Activated CD4-positive, alpha-beta T cell treated with anti-CD3 and anti-CD28 coated beads, Interleukin-2, amount 50 U/mL, for 1 hour (primary cell): ENCODE measurements at places on chromosomes 4 and X.

- DNase-seq, result no peak
Observed at GRCh38 chrX:49991758-49992157, 69.4 kb downstream of the CLCN5 start.

GRCh38 chrX:29229802-29230201 lies 642.6 kb downstream of the IL1RAPL1 start:
- no peak for DNase-seq

- no peak for DNase-seq
Observed at GRCh38 chr4:113921089-113921794, 58.2 kb downstream of the ARSJ start.

- DNase-seq, result no peak
Observed at GRCh38 chr4:182552948-182553347, 309.7 kb downstream of the TENM3 start.

- no peak for DNase-seq
Observed at GRCh38 chrX:45006002-45006800, 133.2 kb downstream of the KDM6A start.

DNA sequence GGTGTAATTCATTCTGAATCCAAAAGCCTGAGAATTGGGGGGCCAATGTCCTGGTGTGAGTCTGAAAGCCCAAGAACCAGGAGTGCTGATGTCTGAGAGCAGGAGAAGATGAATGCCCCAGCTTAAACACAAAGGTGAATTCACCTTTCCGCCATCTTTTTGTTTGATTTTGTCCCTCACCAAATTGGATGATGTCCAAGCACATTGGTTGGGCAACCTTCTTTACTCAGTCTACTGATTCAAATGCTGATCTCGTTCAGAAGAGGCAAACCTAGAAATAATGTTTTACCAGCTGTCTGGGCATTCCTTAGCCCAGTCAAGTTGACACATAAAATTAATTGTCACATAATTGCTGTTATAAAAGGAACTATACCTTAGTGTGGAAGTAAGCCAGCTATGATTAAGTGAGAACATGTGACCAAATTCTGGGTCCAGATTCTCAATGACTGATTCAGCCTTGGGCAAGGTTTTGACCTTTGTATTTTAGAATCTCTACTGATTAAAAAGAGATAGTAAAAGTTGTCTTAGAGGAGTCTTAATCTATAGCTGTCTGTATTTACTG lies 34.5 kb upstream of the SLC4A4 start:
- DNase-seq, result no peak

- no peak for DNase-seq
Observed at GRCh38 chrX:68417651-68418050, 15.6 kb downstream of the OPHN1 start.
